Lung (tissue), 17 donors: ENCODE measurements at places on chromosomes 11 and 22. TPM values are rescaled to one million over a fixed set of nuclear protein-coding genes. Genes with fewer than 3 reads are reported as not detected.
A peak's percentile ranks its signal among the peaks of the same experiment; 100 is the strongest.

The FXYD6 gene
- total RNA-seq = 45.7 TPM

- H3K4me3 ChIP-seq = no peak overlapping the region
- no peaks in the 10 kb centered on the region for H3K4me1 ChIP-seq
- no peak for DNase-seq
- peaks cover 7% of the 10 kb centered on the region for H3K36me3 ChIP-seq
- H3K27ac ChIP-seq = no peak overlapping the region
Observed at GRCh38 chr11:28169816-28170215, 61.6 kb downstream of the METTL15 start.

- no peak overlapping the region for H3K4me3 ChIP-seq
- H3K4me1 ChIP-seq = no peaks in the 10 kb centered on the region
- no peaks in the 10 kb centered on the region for H3K36me3 ChIP-seq
- no peak for DNase-seq
- no peak overlapping the region for H3K27ac ChIP-seq
Observed at GRCh38 chr11:82527081-82527584, 206.5 kb downstream of the FAM181B start.

DNA sequence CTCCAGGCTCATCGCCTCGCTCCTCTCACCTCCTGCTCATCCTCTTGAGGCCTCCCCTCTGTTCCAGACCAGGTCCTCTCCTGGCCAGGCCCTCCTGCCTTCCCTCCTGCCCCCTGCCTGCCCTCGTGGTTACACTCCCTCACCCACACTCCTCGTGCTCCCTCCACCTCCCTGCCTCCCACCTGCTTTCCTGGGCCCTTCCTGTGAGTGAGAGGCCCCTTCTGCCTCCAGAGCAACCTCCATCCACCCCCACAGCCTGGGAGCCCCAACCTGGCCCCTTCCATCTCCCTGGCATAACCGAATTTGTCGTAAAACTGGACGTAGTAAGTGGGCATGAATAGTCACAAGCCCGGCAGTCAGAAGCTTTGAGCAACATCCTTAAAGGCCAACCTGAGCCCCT is 4.5 kb downstream of the APOBEC3G start:
- no peak for DNase-seq
- H3K27me3 ChIP-seq = no peaks in the 10 kb centered on the region
- H3K4me3 ChIP-seq = no peak overlapping the region
- H3K36me3 ChIP-seq = peaks cover 3% of the 10 kb centered on the region
- H3K27ac ChIP-seq = no peak overlapping the region

GRCh38 chr11:26344647-26345046 is 12.7 kb downstream of the ANO3 start:
- no peaks in the 10 kb centered on the region for H3K36me3 ChIP-seq
- DNase-seq = no peak
- no peak overlapping the region for H3K27ac ChIP-seq
- no peaks in the 10 kb centered on the region for H3K27me3 ChIP-seq
- H3K4me1 ChIP-seq = no peaks in the 10 kb centered on the region

GRCh38 chr11:75476739-75477613 is 44.0 kb upstream of the KLHL35 start:
- no peaks in the 10 kb centered on the region for H3K27me3 ChIP-seq
- H3K36me3 ChIP-seq = no peaks in the 10 kb centered on the region
- H3K27ac ChIP-seq = no peak overlapping the region
- H3K4me1 ChIP-seq = no peaks in the 10 kb centered on the region

- H3K4me3 ChIP-seq = no peak overlapping the region
- H3K27me3 ChIP-seq = no peaks in the 10 kb centered on the region
- no peak overlapping the region for H3K27ac ChIP-seq
- H3K4me1 ChIP-seq = peaks cover 4% of the 10 kb centered on the region
- no peaks in the 10 kb centered on the region for H3K36me3 ChIP-seq
Observed at GRCh38 chr11:76798202-76798581, 15.0 kb downstream of the TSKU start.

DNA sequence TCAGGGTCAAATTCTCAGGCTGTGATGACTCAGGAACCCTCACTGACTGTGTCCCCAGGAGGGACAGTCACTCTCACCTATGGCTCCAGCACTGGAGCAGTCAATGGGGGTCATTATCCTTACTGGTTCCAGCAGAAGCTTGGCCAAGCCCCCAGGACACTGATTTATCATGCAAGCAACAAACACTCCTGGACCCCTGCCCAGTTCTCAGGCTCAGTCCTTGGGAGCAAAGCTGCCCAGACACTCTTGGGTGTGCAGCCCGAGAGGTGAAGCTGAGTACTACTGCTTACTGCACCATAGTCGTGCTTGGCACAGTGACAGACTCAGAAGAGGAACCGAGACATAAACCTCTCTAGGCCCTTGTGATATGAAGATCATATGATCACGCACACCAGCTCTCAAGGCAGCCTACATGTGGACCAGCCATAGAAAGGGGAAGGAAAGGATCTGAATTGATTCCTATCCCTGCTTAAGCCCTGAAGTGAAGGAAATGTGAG is 58.2 kb downstream of the ZNF280B start:
- no peaks in the 10 kb centered on the region for H3K36me3 ChIP-seq
- DNase-seq = peak; percentile 38
- H3K4me1 ChIP-seq = no peaks in the 10 kb centered on the region
- H3K27me3 ChIP-seq = no peaks in the 10 kb centered on the region
- no peak overlapping the region for H3K4me3 ChIP-seq

DNA sequence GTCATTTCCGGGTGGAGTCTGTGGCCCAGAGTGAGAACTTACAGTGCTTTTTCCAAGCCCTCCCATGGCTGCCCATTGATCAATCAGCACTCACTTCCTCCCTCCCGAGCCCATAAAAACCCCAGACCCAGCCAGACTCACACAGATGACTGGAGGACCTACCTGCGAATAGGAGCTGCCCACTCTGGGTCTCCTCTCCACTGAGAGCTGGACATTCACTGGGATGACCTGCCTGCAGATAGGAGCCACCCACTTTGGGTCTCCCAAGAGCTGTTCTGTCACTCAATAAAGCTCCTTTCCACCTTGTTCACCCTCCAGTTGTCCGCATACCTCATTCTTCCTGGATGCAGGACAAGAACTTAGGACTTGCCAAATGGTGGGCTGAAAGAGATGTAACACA is 56.0 kb upstream of the B3GNT6 start:
- no peaks in the 10 kb centered on the region for H3K4me1 ChIP-seq
- no peak overlapping the region for H3K4me3 ChIP-seq
- no peaks in the 10 kb centered on the region for H3K27me3 ChIP-seq
- H3K27ac ChIP-seq = no peak overlapping the region

GRCh38 chr11:68827733-68828132 is 14.0 kb downstream of the CPT1A start:
- H3K27me3 ChIP-seq = no peaks in the 10 kb centered on the region
- no peak overlapping the region for H3K27ac ChIP-seq
- H3K4me3 ChIP-seq = no peak overlapping the region

DNA sequence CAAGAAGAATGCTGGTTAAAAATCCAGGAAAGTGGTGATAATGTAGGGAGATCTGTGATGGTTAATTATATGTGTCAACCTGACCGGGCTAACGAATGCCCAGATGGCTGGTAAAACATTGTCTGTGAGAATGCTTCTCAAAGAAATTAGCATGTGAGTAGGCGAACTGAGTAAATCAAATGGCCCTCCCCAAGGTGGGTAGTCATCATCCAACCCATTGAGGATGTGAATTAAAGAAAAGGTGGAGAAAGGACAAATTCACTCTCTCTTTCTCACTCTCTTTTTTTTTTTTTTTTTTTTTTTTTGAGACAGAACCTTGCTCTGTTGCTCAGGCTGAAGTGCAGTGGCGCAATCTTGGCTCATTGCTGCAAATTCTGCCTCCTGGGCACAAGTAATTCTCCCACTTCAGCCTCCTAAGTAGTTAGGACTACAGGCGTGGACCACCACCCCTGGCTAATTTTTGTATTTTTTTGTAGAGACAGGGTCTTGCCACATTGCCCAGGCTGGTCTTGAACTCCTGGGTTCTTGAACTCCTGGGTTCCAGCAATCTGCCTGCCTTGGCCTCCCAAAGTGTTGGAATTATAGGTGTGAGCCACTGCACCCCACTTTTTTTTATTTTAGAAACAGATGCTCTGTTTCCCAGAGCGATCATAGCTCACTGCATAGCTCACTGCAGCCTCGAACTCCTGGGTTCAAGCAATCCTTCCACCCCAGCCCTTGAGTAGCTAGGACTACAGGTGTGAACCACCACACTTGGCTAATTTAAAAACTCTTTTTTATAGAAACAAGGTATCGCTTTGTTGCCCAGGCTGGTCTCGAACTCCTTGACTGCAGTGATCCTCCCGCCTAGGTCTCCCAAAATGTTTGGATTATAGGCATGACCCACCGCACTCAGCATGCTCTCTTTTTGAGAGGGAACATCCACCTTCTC is 22.0 kb upstream of the P2RY6 start:
- peaks cover 11% of the 10 kb centered on the region for H3K4me1 ChIP-seq
- H3K36me3 ChIP-seq = no peaks in the 10 kb centered on the region
- H3K27ac ChIP-seq = no peak overlapping the region
- H3K27me3 ChIP-seq = no peaks in the 10 kb centered on the region
